Globus pallidus (tissue), 1 donor: ENCODE measurements at places on chromosomes 5 and 9.

DNA sequence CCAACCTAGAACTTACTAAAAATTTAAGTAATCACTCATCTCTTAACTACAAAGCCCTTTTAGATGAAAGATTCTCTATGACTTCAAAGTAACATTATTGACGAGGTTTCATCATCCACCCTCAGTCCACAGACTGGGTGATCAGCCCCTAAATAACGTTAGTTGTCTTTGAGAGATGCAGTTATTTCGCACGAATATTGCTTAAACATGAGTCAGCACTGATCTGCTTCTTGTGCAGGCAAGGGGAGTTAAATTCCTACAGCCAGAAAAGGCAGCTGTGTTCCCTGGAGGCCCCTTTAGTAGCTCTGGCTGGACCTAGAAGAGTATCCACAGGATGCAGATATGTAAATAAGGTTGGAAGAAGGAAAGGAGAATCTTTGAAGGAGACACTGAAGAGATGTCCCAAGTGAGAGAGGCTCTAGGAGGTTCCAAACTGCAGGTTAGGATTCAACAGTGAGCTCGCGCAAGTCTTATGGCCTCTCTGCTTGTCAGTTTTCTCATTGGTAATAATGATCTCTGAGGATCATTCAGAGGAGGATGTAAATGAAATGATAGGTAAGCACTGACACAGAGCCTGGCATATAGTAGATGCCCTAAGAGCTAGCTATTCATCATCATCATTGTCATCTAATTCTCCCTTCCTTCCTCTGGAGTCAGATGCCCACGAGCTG, 122.2 kb upstream of the MAN2A1 start:
- no peak for DNase-seq

DNA sequence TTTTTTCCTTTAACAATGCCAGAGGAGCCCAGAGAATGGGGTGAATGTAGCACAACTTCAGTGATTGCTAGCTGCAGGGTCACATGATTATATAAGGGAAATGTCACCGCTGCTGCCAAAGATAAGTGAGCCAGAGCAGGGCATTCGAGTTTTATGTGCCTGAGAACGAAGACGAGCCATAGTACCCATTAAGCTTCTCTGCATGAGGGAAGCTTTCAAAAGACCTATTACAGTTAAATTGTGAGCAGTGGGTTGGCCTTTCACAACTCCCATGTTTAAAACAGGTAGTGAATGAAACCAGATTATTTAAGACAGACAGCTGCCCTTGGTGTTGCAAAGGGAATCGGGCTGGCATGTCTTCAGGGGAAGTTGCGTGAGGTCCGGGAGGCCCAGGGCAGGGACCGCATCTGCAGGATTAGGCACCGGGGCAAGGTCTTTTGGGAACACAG, 82.4 kb upstream of the TNFAIP8 start:
- no peak for DNase-seq

DNA sequence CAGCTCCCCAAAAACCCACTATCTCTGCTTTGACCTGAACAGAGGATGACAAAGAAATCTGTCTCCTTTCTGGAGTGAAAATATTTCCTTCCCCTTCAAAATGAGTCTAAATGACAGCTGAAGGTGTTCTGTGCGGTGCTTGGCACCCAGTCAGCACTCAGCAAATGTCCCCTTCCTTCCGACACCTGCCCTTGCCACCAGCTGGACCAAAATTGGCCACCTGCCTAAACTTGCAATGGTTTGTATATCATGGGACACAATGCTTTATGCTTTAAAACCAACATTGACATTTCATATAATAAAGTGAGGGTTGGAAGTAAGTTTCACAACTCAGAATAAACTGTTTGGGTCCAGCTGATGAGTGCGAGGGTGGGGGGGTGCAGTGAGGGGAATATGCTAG, 7.5 kb upstream of the TTC1 start:
- DNase-seq = no peak

DNA sequence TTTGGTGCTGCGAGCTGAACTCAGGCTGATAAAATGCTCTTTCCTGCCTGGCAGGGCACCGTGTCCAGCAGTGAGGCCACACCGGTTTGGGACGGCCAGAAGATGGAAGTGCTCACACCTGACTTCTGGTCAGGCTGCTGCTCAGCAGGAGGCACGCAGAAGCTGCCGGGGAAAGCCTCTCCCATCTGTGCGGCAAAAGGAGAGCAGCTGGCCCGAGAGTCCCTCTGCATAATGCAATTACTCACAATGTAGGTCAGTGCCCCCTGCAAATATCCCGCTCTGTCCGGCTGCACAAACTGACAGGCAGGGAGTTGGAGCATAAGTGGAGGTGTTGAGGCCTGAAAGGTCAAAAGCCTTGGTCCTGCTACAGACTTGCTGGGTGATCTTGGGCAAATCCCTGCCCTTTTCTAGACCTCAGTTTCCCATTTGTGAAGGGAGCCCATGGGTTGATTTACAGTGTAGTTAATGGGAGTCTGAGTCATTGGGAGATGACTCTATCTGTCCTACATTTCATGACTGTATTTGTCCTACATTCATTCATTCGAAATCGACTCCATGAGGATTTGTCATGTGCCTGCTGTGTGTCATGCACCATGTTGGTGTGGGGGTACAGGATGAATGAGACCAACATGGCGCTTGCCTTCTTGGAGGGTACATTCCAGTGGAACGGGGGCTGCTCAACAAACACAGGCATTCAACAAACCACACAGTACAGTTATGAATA, 61.8 kb upstream of the TBC1D2 start:
- DNase-seq = no peak

DNA sequence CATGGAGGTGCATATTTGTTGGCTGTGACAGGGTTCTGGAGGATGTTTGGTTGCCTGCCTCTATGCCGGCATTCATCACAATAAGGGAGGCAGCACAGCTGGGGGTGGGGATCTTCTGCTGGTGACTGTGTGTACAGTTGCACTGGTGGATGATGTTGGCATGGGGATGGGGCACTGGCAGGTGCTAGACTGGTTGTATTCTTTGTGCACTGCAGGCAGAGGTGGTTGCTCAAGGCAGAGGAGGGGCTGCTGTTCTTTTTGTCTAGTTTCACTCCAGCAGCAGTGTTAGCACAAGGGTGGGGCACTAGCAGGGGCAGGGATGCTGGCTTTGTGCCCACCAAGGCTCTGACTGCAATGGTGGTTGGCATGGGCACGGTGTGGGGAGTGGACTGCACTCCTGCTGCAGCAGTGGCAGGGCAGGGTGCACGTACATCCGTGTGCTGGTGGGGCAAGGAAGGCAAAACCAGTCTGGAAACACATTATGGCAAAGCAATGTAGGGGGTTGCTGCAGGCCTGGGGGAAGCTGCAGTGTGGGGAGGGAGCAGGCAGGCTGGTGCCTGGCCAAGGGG, 69.3 kb downstream of the ISOC1 start:
- DNase-seq = no peak

DNA sequence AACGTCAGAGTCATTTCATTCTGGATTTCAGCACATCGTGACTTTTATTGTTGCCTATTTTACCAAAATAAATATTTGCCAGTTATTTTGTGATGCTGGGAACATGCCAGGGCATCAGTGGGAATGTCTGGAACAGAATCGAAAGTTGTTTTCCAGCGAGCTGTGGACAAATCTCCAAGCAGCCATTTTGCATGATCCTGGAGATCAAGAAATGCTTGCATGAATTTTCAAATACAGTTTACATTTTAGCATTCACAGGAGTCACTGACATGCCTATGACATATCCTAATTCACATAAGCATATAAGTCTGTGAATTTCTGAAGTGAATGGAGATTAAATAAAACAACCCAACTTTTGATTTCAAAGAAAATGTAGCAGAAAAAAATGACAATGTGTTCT, 119.4 kb downstream of the VCAN start:
- DNase-seq = no peak

DNA sequence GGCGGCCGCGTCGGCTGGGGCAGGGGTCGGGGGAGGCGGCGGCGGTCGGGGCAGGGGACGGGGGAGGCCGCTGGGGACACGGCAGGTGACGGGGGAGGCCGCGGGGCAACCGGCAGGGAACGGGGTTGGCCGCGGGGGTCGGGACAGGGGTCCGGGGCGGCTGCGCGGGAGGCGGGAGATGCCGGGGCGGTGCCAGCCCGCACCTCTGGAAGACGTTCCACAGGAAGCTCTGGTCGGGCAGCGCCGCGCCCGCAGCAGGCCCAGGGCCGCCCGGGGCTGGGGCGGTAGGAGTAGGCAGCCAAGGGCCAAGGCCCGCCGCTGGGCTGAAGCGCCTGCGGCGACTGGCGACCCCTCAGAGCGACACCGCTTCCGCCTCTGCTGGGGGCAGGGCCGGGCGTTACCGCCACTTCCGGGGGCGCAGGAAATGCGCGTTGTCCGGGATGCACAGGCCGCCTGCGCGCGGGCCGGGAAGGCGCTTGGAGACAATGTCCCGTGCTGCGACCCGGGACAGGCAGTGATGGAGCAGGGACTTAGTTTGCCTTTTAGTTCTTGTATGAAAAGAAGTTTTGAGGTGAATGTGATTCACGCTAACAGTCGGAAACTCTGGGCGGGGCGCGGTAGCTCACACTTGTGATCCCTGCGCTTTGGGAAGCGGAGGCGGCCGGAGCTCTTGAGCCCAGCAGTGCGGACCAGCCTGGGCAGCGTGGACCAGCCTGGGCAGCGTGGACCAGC, 110.0 kb upstream of the LPCAT1 start:
- DNase-seq = peak; percentile 73

DNA sequence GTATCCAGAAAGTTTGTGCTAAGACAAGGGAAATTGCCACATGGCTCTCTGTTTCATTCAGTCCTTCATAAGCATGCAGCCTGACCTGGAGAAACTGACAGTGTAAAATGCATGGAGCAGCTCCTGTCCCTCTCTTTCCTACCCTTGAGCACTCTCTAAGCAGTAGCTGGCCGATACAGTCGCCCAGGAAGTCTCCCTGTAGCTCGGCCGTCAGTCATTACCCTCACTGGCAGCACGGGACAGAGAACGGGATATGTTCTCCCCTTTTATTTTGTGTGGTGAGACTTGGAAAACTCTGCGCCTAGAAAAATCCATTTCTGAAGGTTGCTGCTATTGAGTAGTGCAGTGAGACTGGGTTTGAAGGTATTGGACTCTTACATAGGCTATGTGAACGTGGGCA, 56.8 kb upstream of the KCNMB1 start:
- no peak for DNase-seq

GRCh38 chr5:14082973-14083372, 60.2 kb upstream of the TRIO start:
- DNase-seq = no peak

DNA sequence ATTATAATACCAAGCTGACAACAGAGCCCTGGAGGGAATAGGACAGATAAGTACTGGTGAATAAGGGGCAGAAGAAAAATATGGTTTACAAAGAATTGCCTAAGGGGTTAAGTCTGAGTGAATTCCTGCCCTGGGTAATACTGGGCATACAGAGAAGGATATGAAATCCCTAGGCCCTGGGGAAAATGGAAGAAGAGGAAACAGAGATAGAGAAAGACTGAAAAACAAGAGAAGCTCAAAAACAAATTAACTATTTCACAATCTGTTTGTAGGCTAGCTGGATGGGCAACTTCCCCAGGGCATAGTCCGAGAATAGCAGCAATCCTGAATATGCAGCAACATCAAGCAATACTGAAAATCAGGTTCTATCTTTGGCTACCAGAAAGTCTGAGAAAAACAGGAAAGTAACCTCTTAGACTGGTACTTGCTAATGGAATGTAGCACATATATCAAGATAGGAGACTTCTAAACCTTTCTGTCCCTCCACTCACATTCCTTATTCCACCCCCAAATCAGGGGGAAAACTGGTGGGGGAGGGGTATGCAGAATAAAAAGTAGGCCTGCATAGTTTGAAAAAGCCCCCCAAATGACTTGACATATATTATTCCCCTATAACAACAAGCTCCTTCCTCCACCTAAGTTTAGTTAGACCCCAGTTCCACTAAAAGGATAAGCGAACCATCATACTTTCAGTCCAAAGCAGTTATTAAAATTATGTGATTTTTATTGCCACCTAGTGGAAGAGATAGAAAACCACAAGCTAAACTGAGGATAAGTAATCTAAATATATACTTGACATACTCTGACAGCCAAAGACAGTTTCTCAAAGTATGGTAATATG, 20.6 kb downstream of the SLC38A9 start:
- DNase-seq = peak; percentile 70

GRCh38 chr5:60209146-60209840, 315.8 kb upstream of the PDE4D start:
- no peak for DNase-seq

- DNase-seq = no peak
Measured at GRCh38 chr5:133831491-133832224, 136.8 kb downstream of the C5orf15 start.

DNA sequence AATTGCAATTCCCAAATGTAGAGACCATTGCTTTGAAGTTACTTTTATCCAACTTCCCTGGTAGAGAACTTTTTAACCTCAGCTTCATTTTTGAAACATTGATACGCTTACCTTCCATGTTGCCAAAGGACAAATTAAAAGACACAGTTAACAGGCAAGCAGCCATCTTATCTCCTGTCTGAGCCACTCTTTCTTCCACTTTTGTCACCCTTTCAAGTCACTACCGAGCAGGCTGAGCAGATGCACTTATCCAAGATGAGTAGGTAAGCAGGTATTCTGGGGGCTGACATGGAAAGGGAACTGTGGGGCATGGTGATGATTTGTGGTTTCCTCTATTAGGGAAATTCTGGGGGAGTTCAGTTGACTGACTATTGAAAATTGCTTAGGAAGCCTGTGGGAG, 66.7 kb downstream of the DOCK2 start:
- DNase-seq = no peak

DNA sequence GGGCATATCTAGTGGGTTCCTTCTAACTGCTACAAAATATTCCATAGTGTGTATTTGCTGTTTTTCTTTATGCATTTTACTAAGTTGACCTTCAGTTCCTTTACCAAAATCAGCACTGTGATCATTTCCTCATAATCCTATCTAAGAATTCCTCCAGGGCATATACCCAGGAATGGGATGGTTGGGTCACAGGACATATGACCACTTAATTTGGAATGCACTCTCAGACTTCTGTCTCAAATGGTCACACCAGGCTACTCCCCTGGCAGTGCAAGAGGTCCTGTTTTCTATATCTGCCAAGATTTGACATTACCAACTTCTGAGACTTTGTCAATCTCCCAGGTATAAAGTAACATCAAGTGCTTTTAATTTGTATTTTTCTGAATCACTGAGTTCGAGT, 63.9 kb downstream of the ADAMTS12 start:
- no peak for DNase-seq

- DNase-seq = no peak
Measured at GRCh38 chr9:86163503-86163902, 64.1 kb upstream of the GOLM1 start.
